Heart left ventricle (tissue), 16 donors: ENCODE measurements at places on chromosomes 11 and 22. TPM values are rescaled to one million over a fixed set of nuclear protein-coding genes. Genes with fewer than 3 reads are reported as not detected.

GRCh38 chr11:15627560-15627959 is 512.8 kb downstream of the INSC start:
- no peak for DNase-seq

GRCh38 chr11:34013898-34014571 is 37.5 kb upstream of the CAPRIN1 start:
- no peak for DNase-seq

- no peak for DNase-seq
These were observed 350.2 kb upstream of the PITPNB start for GRCh38 chr22:28269277-28269676.

DNA sequence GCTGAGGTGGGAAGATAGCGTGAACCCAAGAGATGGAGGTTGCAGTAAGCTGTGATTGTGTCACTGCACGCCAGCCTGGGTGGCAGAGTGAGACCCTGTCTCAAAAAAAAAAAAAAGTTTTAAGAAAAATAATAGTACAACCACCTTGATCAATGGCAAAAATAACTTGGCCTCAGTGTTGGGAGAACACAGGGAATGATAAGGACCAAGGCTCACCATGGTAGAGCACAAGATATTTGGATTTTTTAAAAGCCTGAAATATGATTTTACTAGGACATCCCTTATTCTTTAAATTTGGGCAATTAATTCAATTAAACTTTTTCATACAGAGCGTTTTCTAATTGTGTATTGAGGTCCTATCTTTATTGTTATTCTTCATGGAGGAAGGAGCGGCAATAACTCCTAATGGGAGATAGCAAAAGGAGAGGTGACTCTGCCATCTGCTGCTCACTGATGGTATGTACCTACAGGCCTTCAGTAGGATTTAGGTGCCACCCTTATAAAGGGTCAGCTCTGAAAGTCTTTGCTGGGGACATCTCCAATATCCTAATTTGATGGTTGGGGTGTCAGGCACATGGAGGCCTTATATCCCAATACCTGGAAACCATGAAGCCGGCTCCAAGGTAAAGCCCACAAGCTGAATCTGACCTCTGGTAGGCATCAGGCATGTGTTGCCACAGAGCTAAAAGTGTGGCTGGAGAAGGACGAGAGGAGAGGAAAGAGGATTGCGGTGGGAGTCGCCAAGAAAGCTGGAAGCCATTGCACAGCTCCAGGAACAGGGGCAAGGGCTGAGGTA is 21.9 kb upstream of the POLD3 start:
- DNase-seq: peak; percentile 13

GRCh38 chr11:106012744-106013143 is 9.3 kb downstream of the MSANTD4 start:
- DNase-seq: no peak

CASP5 gene
- 2.7 TPM for total RNA-seq

POTEH gene
- total RNA-seq: not detected
